MV-4-11 (cell line): ENCODE measurements at places on chromosomes 1 and 21.

- no peak for DNase-seq
Observed at GRCh38 chr1:3777078-3777547, 4.6 kb downstream of the SMIM1 start.

DNA sequence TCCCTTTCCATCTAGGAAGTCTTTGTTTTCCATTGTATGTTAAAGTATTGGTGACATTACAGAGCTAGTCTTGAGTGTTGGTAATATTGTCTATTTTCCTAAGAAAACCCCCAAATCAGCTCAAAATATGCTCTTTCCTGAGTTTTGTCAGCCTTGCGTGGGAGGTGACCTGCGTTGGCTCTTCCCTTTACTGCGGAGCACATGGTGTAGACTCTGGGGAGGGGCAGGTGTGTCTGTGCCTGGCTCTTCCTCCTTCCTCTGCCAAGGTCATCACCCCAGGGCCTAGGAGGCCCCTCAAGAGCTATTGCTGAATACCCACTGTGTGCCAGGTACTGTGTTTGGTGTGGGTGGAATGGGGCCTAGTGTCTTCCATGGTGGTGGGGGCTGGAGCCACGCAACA is 33.4 kb downstream of the CACNA1E start:
- no peak for DNase-seq

GRCh38 chr1:9903801-9904527 is 6.1 kb downstream of the CTNNBIP1 start:
- no peak for DNase-seq

- DNase-seq, result no peak
Observed at GRCh38 chr1:97139512-97139911, 417.9 kb downstream of the PTBP2 start.

- DNase-seq, result no peak
Observed at GRCh38 chr1:25003457-25004190, 73.5 kb upstream of the RUNX3 start.

- no peak for DNase-seq
Observed at GRCh38 chr1:161307892-161308638, 1.7 kb downstream of the MPZ start.

DNA sequence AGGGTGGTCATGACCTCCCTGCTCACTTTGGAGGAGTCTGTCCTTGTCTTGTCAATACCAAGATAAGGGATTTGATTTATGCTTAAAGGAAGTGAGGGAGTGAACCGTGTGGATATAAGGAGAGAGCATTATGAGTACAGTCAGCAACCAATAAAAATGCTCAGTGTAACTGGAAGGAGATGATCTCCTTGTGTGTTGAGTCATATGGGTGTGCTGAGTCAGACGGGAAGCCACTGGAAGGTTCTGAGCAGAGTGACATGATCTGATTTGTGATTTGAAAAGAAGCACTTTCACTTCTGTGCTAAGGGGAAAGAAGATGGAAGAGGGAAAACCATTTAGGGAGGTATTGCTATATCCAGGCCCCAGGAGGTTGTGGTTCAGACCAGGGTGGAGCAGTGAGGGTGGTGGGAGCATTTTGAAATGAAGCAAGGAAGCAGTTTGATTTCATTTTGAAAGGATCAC is 2.5 kb upstream of the BCL10 start:
- peak; percentile 81 for DNase-seq

DNA sequence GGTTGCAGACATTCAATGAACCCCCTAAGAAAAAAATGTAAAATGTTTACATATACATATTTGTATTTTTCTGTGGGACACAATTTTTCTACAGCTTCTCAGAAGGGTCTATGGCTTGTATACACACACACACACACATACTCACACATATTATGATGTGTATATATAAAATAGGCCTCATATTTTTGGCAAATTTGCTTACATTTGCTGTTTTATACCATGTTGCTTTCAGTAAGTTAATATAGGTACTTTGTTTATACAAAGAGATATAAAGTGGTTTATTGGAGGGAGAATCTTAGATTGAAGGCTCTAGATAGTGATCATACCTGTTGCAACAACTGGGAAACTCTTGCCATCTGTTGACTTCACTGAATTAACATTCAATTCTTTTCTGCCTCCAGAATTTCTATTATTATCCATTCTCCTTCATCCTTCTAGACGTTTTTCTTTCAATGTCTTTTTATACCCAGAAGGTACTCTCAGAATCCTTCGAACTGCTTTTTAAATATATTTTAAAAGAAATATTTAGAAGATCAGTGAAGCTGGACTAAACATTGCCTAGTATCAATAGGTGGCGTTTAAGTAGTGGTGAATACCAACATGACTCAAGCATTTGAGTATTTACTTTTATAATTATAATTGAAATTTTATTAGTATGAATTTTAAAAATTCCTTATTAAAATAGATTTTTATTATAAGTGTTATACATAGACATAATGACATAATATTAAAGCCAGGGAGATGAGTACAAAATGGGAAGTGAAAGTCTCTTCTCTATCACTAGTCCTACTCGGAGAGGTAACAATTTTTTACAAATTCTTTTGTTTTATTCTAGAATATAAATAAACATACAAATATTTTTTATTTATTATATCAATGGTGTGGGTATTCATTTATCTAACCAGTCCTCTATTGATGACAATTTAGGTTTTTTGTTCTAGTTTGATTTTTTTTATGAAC is 10.2 kb downstream of the CD55 start:
- DNase-seq, result peak; percentile 1

DNA sequence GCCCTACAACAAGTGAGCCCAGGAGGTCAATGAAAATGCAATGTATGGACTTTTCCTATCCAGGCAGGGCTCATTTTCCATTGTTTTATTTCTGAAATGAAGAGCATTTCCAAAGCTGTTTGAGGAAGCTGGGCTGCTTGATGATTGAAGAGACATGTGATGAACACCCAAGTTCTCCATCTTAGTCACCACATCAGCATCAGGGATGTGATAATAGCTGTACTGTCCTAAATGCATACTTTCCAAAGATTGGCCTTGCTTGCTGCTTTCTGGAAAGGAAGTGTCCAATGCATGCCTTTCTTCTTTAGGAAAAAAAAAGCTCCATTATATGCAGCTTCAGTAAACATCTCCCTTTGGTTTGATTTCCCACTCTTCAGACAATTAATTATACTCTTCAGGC is 425.9 kb upstream of the RUNX1 start:
- DNase-seq, result peak; percentile 66
